ENCODE measurements at places on chromosomes 5 and 9.

- DNase-seq = no peak
These were observed 21.3 kb upstream of the KCNIP1 start for GRCh38 chr5:170482511-170482910.

DNA sequence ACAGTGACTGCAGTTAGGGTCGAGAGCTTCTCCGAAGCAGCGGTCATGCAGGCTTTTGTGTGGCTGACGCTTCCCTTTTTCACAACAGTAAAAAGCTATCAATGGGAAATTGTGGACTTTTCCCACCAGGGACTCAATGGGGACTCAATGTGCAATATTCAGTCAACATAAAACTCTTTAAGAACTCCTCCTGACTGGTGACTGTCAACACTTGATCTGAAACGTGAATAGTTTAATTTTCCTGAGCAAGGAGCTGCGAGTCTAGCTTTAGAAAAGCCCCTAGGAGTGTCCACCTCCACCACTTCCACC lies 28.7 kb downstream of the EXOC3 start:
- DNase-seq = no peak

- DNase-seq = no peak
These were observed 52.9 kb upstream of the PTPDC1 start for GRCh38 chr9:94031380-94031779.

DNA sequence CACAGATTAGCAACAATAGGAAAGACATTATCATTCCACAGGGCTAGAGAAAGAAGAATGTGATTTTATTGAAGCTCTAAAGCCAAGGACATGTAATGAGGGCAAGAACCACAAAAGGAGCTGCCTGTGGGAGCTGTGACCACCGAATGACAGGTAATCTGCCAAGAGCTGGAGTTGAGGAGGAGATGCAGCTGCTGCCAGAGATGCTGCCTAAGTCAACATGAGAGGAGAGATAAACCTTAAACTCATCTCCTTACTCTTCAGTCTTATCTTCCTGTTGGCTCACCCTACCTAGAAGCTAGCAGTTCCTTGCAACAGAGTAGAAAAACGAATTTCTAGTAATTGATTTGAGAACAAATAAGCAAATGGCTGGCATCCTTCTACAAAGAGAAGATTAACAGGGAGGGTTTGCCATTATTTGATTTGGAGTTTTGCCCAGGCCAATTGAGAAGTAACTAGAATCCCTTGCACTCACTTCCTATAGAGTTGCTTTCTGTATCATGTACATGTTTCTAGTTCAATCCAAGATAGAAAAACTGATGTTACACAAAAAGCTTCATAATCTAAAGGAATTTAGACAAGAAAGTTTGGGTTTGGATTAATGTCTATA lies 539.2 kb downstream of the TLE1 start:
- no peak for DNase-seq

DNA sequence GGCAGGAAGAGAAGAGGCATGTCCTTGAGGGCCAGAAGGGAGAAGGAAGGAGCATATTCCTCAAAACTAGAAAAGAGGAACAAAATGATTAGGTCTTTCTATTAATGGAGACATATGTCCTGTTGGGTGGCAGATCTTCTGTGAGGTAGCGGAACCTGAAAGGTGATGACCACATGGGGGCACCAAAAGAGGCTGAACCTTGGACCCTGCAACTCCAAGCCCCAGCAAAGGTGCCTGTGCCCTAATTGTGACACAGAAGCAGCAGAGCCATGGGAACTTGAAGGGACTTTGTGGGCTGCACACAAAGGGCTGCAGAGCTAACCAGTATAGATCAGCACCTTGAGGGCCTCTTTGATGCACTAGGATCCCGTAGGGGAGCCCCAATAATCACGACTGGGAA lies 158.0 kb downstream of the BAAT start:
- no peak for DNase-seq

DNA sequence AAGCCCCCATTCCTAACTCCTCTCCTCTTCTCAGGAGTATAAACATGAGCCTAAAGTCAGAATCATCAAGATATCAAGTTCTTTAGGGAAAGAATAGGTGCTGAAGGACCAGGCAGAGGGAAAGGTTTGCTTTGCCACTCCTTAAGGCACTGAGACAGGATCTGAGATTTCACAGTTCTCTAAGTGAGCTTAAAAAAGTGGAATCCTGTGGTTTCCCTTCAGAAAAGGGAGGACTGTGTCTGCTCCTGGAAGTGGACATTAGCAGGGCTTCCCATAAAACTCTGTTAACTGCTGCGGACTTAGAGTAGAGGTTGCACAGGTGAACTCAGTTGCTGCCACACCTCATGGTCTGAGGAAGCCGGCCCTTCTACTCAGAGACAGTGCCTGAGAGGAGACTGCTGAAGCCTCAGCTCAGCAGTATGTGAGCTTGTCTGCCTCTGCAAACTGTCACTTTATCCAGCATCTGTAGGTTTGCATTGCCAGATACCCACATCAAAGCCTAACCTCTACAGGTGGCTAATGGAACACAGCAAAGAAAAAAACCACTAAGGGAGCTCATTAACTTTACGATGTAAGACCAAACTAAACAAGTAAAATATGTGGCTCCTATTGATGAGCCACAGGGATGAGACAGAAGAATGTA lies 42.9 kb downstream of the RIC1 start:
- DNase-seq = peak; percentile 45

DNA sequence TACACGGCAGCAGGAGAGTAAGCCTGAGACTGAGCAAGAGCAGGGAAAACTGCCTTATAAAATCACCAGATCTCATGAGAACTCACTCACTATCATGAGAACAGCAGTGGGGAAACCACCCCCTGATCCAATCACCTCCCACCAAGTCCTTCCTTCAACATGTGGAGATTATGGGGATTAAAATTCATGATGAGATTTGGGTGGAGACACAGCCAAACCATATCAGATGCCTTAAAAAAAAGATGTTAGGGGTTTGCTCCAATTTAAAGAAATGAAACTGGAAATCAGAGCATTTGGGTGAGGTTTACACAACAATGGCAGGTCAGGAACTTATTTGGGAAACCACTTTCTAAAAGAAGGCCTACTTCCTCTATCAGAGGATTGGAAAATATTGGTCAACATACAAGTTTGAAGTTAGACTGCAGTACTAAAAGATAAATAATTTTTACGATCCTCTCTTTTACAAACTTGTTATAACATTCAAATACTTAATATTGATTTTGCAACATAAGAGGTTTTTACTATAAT lies 105.1 kb downstream of the FBN2 start:
- no peak for DNase-seq

- DNase-seq = no peak
These were observed 433.2 kb downstream of the MAT2B start for GRCh38 chr5:163938595-163938994.

DNA sequence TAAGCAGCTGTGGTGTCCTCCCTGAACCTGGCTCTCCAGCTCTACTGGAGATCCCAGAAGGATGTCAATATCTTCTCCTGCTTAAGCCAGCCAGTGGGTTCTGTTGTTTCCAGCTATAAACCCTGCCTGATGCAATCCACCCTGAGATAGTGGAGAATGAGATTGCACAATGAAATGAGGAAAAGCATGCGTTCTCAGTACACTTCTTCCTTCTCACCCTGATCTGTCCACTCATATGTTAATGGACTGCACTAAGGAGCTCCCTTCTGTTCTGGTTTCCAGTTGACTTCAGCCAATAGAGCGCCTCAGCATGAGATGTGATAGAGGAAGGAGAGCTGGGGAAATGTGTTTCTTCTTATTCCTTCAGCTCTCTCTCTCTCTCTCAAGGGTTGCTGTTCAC lies 40.0 kb upstream of the CDH6 start:
- no peak for DNase-seq

DNA sequence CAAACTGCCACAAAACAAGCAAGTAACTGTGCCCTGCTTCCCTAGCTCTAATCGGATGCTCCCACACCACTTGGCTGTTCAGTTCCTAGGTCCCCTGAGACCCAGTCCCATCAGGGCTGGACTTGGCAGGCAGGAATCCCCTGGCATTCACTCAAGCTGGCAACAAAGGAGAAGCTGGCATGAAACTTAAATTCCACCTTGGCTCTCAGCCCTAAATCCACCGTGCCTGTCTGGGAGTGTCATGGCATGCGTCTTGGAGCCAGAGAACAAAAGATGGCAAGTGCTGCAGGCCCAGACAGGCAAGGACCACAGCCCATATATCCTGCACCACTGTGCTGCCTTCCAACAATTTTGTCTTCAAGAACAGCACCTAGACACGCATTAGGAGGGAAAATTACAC lies 38.2 kb downstream of the ETF1 start:
- DNase-seq = no peak

DNA sequence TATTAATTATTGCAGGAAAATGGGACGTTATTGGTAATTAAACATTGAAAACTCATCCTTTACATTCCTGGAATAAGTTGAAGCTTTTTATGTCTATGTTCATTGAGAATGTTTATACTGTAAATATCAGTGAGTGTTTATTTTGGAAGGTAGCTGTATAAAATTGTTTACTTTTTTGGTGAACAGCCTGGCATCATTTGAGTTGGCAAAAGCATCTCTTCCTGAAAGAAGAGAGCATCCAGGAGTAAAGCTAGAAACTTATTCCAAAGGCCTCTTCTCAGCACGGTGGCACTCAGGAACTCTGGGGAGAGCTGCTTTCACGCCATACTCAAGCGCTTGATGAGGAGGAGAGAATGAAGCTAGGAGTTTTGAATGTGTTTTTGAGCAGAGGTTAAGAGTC lies 79.9 kb downstream of the GAPVD1 start:
- no peak for DNase-seq

GRCh38 chr5:77322406-77322805 lies 111.9 kb downstream of the PDE8B start:
- no peak for DNase-seq

DNA sequence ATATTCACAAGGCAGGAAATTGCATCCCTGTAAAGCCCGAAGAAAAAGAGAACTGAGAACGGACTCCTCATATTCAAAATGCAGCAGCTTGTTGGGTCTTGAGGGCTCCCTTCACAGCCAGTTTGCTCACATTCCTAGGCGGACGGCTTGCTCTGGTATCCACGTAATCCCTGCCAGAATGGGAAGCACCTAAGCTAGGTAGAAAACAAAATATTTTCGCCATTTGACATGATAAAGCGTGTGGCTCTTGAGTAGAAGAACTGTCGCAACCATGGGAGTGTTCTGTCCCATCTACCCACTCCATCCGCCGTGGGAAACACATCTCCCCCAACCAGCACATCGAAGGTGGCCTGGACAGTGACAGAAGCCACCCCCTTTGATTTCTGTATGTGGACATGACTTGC lies 183.1 kb downstream of the GAS1 start:
- DNase-seq = no peak

DNA sequence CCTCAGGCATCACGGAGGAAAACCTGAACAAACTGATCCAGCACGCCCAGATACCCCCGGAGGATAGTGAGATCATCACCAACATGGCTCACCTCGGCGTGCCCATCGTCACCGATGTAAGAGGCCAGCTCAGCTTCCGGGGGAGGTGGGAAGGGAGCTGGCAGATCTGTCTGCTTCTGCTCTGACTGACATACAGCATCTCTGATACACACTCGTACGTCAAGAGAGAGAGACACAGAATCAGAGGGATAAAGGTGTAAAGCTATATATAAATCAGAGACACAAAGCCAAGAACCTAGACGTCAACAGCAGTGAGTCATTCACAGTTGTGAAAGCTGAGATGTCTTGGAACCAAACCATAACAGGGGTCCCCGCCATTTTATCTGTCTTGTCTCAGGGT lies 30.1 kb upstream of the CFAP157 start:
- no peak for DNase-seq

DNA sequence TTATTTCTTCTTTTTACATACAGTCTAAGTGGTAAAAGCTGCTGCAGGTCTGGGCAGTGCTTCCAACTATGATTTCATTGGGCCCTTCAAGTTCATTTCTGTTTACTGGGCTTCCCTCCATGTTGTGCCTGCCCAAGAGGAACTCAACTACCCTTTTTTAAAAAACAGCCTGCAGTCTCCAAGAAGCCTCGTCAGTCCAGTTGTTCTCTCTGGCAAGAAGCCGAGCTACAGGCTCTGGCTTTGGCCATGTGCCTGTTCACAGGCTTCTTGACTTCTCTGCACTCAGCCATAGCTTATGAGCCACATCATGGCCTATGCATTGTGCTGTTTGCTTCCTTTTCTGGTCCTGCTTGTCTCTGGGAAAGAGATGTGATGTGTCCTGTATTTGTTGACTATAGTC lies 119.7 kb upstream of the PJA2 start:
- DNase-seq = no peak

DNA sequence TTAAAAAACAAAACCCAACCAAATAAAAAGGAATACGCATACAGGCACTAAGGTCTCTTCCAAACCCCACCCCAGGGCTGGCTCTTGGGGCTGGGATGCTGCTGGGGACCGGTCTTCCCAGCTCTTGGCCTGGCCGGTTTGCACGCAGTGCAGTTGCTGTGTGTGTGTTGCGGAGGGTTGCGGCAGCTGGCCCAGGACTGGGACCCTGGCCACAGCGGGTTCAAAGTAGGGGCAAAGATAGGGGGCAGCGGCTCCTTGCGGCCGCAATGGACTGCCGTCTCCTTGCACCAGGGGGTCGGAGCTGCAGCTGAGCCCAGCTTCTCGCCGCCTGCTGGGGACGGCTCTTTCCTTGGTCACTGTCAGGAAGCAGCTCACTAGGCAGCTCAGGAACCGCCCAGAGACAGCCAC lies 5.0 kb downstream of the DMRT3 start:
- no peak for DNase-seq

- DNase-seq = no peak
These were observed 133.9 kb upstream of the ADRA1B start for GRCh38 chr5:159782197-159782994.

- no peak for DNase-seq
These were observed 14.8 kb downstream of the C9 start for GRCh38 chr5:39349484-39349883.

- no peak for DNase-seq
These were observed 96.0 kb upstream of the PRR16 start for GRCh38 chr5:120367896-120368634.

GRCh38 chr9:83521411-83521810 lies 16.8 kb downstream of the FRMD3 start:
- DNase-seq = no peak

GRCh38 chr9:72600671-72601070 lies 79.3 kb downstream of the TMC1 start:
- DNase-seq = no peak

- DNase-seq = no peak
These were observed 66.3 kb downstream of the PSAT1 start for GRCh38 chr9:78363221-78363620.

DNA sequence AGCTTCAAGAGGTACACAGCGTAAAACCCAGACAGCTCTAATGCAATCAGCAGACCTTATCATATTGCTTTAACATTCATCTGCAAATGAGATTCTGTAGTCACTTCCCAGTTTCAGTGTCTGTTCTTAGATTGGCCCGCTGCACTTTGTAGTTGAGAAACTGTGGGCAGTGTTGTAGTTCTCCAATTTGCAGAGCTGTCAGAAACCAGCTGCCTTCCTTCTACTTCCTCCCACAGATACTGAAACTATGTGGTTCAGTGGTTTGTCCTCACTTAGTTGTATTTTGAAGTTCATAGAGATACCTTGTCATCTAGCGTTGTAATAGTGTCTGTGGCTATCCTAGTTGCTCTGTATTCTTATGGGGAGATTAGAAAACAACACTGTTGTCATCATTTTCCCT lies 39.6 kb upstream of the TRIM36 start:
- DNase-seq = peak; percentile 2

GRCh38 chr9:27438522-27438921 lies 85.6 kb upstream of the IFNK start:
- no peak for DNase-seq

- no peak for DNase-seq
These were observed 18.6 kb downstream of the STKLD1 start for GRCh38 chr9:133394687-133395271.

- no peak for DNase-seq
These were observed 453.4 kb downstream of the DMAC1 start for GRCh38 chr9:7346144-7346543.

Data from CD4-positive, alpha-beta T cell treated with Interleukin-6 at 100 ng/mL for 8 hours (primary cell).